Astrocyte (in vitro differentiated cells and primary cell): ENCODE measurements at places on chromosomes 3 and 15. TPM values are rescaled to one million over a fixed set of nuclear protein-coding genes. Genes with fewer than 3 reads are reported as not detected.

The FOXL2NB gene
- 3.9 and 5.2 TPM in 2 replicates for total RNA-seq

DNA sequence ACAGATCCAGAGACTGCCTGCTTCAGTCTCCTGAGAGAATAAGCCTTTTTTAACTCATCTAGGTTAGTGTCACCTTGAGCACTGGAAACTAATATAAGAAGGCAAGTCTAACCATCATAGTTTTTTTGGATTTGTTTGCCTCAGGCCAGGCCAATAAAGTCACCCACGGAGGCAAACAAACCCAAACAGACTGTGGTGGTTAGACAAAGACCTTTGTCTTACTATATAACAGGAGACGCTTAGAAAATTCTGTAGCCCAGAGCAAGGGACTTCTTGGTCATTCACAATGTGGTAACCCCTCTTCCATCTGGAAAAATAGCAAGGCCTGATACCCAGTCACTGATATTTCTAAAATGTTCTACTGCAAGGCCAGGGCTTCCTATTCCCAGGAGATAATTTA lies 45.3 kb upstream of the PPP2R3A start:
- no peak for DNase-seq

- peak; percentile 38 for DNase-seq
Measured at GRCh38 chr3:113947372-113948014, at the start of gene ZDHHC23. Gene ZDHHC23, plus strand, starts transcription at chr3:113948013. Its CDS starts 790 bp downstream, at chr3:113948803.

- no peak for DNase-seq
Measured at GRCh38 chr15:70561885-70562284, 201.5 kb downstream of the UACA start.

DNA sequence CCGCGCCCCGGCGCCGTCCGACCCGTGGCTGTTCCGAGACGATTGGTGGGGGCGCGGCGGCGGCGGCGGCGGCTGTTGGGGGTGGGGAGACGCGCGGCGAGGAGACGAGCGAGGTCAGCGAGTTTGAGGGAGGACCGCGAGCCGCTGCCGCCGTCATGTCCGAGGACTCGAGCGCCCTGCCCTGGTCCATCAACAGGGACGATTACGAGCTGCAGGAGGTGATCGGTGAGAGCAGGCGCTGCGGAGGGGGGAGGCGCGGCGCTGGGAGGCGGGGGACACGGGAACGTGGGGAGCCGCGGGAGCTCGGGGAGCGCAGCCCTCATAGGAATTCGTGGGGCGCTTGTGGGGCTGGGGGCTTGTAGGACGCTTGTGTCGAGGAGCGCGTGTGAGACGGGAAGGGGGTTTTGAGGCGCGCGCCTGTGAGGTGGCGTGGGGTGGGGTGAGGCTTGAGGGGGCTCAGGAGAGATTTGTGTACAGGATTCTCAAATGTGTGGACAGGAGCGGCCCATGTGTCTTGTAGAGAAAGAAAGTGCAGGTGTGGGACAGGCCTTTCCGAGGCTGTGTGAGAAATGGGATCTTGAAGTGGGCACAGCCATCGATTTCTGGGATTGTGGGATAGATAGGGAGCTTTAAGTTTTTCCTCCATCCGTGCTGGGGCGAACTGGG lies 518 bp downstream of the OXSR1 start:
- DNase-seq = peak; percentile 27

DNA sequence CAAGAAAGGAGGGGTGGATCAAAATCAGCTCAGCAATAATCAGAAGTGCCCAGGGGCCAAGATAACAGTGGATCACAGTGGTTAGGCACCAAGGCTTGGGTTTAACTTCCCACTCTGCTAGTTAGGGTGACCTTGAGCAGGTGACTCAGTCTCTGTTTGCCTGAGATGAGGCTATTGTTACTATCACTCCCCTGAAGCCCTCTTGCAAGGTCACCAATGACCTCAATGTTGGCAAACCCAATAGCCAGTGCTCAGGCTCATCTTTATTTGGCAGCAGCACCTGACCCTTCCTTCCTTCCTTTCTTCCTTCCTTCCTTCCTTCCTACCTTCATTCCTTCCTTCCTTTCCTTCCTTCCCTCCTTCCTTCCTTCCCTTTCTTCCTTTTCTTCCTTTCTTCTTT lies 102.4 kb upstream of the HACD2 start:
- no peak for DNase-seq

DNA sequence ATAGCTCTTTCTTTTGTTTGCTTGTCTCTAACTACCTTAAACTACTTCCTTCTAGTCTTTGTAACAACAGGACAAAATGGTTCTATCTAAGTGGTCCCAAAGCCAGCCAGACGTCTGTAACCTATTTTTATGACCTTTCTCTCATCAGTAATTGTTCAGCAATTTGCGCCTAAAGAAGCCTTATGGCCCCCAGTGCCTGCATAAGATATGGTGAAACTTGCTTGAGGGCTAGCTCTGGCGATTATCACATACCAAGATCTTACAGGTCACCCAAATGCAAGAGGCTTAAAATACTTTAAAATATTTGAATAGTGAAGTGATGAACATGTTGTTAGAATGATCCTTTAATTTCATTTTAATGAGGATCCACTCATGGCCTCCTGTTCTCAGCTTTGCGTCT lies 369.4 kb downstream of the SOX2 start:
- DNase-seq = no peak

DNA sequence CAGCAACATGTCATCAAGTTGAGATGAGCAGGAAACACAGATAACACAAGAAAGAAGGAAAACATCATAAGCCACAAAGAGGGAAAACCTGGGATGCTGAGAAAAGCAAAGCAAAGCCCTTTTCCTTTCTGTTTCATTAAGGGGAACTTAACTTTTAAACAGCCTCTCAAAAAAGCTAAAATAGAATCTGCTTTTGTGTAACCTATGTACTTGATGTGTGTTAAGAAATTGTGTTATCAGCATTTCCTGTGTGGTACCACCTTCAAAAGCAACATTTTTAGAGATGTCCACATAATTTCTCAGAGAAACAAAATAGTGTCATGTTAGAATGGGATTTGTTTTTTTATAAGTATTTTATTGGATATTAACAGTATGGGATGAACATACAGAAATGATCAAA lies 206.2 kb downstream of the IL20RB start:
- no peak for DNase-seq

GRCh38 chr15:88529021-88529630 lies 17.4 kb downstream of the DET1 start:
- DNase-seq = no peak
